ENCODE measurements at places on chromosomes 6 and 20.

GRCh38 chr6:35142588-35143569 is 1.7 kb upstream of the TCP11 start:
- no peak for DNase-seq

- DNase-seq: no peak
Observed at GRCh38 chr6:147585256-147585655, 76.8 kb downstream of the SAMD5 start.

DNA sequence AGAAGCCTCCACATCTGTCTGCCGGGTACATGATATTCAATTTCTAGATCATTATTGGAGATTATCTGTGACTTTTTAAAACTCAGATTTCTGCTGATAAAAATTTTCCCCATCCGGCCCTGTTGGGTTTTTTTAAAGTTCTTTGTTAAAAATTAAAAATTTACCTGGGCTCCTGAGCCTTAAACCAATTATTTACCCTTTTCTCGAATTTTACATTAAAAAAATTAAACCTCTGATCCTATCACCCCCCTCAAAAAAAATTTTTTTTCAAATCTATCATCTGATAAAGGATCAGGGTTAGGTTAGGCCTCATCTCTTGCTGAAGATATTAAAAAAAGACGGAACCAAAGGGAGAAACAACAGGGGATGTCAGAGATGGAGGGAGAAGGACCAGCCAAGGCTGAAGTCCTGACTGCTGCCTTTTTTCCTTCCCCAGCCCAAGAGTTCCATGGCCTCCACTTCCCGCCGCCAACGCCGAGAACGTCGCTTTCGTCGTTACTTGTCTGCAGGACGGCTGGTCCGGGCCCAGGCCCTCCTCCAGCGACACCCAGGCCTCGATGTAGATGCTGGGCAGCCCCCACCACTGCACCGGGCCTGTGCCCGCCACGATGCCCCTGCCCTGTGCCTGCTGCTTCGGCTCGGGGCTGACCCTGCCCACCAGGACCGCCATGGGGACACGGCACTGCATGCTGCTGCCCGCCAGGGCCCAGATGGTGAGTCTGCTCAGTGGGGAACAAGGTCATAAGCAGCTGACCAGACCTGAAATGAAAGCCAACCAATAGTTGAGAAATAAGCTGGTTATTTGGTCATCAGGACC is 527 bp downstream of the NFKBIL1 start:
- no peak for DNase-seq

GRCh38 chr6:6688283-6688682 is 99.8 kb downstream of the LY86 start:
- DNase-seq: no peak

DNA sequence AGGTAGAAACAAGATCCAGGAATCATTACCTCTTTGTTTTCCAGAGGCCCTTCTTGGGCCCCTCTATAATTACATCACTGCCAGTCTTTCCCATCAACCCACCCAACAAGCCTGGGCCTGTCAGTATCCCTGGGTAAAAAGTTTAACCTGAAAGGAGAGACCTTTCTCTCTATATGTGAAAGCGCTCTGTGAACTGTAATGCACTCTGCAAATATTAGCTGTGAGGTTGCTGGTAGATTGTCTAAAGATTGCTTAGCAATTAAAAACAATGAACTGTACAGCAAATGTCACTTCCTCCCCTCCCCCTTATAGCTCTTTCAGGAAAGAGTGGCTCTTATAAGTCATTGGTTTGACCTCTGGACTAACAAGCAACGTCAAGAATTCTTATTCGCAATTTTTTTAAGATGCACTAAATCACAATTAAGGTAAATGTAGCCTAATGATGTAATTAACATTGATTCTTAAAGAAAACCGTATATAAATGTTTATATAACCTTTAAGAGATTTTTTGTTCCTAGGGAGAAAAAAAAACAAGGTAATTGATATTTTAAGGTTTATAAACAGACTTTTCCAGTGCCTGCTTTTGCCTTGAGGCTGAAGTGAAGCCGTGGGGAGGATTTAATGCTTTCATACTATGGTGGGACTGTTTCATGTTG is 18.4 kb downstream of the ECT2L start:
- no peak for DNase-seq

- no peak for DNase-seq
Observed at GRCh38 chr6:46914279-46914810, 7.4 kb downstream of the ADGRF5 start.

DNA sequence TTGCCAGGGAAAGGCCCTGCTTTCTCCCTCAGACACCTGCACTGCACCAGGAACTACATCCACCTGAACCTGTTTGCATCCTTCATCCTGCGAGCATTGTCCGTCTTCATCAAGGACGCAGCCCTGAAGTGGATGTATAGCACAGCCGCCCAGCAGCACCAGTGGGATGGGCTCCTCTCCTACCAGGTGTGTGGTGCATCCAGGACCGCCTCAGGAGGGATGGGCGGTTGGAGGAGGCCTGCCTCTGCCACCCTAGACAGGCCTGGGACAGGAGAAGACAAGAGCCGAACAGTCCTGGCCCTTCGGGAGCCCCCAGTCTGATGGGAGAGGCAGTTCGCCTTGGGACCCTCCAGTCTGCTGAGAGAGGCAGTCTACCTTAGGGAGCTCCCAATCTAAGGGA is 24.2 kb downstream of the GLP1R start:
- DNase-seq: no peak

DNA sequence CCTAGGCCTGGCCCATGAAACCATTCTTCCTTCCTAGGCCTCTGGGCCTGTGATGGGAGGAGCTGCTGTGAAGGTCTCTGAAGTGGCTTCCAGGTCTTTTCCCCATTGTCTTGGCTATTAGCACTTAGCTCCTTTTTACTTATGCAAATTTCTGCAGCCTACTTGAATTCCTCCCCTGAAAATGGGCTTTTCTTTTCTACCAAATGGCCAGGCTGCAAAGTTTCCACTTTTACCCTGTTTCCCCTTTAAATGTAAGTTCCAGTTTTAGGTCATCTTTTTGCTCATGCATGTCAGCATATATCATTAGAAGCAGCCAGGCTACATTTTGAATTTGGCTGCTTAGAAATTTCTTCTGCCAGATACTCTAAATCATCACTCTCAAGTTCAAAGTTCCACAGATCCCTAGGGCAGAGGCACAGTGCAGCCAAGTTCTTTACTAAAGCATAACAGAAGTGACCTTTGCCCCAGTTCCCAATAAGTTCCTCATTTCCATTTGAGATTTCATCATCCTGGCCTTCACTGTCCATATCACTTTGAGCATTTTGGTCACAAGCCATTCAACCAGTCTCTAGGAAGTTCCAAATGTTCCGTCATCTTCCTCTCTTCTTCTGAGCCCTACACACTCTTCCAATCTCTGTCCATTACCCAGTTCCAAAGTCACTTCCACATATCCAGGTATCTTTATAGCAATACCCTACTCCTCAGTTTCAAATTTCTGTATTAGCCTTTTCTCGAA is 71.9 kb downstream of the TBC1D7 start:
- DNase-seq: no peak

GRCh38 chr6:44386929-44387345 is 569 bp upstream of the CDC5L start:
- no peak for DNase-seq

GRCh38 chr20:965956-966355 is 36.2 kb downstream of the RSPO4 start:
- DNase-seq: no peak

GRCh38 chr20:50887576-50887975 is 43.7 kb downstream of the ADNP start:
- DNase-seq: no peak

- no peak for DNase-seq
Observed at GRCh38 chr6:74259981-74260380, 564.0 kb downstream of the CD109 start.

DNA sequence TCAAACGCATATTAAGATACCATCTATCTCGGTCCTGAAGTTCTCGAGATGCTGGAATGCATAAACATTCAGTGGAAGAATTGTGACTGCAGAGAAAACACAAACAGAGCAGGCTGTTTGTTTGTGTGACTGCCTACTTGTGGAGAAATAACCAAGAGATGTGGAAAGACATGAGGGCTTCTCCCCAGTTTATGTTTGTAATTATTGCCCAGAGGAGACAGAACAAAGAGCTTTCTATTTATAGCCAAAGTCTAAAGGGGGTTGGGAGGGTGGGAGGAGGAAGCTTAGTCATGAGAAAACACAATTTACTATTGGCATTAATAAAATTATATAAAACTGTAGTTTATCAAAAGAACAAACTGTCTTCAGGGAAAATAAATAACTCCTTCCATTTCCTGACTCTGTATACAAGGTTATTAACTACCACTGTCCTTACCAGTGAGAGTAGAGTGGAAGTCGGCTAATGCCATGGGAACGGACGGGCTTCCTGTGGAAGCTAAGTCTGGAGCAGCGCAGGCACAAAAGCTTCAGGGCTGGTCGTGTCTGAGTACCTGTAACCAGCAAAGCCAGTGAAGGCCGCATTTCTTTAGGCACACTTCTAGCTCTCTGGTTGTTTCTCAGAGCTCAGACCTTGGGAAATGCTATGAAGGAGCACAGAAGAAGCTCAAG is 200.2 kb upstream of the SUPT3H start:
- DNase-seq: no peak

DNA sequence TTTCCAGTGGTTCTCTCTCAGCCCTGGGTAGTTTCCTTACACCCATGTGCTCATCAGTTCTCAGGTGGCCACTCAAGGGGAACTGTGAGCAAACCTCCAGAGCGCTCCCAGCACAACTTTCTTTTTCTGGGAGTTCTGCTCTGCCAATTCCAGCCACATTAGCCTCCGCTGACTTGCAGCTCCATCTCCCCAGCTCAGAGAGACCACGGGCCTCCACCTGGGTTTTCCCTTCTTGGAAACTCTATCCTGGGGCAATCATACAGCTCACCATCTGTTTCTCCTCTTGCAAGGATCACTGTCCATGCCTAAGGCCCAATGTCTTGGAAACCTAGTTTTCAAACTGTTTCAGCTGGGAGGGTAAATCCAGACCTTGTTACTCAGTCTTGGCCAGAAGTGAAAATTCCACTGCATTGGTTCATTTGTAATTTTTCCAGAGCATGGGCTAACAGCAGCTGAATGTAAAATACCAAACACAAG is 129.9 kb downstream of the EYA2 start:
- no peak for DNase-seq

DNA sequence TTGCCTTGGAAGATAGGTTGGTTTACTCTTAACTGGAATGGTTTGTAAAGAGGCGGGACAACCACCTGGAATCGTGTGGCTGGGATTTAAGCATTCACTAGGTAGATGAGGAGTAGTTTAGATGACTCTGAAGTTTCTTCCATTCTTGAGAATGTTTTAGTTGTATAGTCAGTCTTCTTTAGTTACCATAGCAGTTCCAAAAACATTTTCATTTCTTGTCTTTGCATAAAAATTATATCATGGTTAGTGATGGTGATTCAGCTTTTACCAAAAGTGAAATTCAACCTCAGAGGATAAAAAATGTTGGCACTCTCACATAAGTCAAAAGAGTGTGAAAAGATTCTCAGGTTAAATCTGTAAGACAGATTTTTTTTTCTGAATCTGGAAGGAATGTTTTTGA is 70.3 kb downstream of the SMAP1 start:
- no peak for DNase-seq

- DNase-seq: no peak
Observed at GRCh38 chr6:7624796-7625710, 35.1 kb downstream of the SNRNP48 start.

GRCh38 chr6:166758136-166758704 is 131.2 kb upstream of the RPS6KA2 start:
- no peak for DNase-seq

GRCh38 chr20:39117491-39117890 is 155.3 kb downstream of the DHX35 start:
- no peak for DNase-seq

DNA sequence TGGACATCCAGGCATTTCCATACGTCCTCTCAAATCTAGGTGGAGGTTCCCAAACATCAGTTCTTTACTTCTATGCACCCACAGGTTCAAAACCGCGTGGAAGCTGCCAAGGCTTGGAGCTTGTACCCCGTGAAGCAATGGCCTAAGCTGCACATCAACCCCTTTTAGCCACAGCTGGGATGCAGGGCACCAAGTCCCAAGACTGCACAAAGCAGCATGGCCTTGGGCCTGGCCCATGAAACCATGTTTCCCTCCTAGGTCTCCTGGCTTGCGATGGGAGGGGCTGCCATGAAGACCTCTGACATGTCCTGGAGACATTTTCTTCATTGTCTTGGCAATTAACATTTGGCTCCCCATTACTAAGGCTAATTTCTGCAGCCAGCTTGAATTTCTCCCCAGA is 88.9 kb upstream of the CBLN4 start:
- DNase-seq: no peak

GRCh38 chr20:47350181-47350550 is 6.3 kb downstream of the ZMYND8 start:
- no peak for DNase-seq

DNA sequence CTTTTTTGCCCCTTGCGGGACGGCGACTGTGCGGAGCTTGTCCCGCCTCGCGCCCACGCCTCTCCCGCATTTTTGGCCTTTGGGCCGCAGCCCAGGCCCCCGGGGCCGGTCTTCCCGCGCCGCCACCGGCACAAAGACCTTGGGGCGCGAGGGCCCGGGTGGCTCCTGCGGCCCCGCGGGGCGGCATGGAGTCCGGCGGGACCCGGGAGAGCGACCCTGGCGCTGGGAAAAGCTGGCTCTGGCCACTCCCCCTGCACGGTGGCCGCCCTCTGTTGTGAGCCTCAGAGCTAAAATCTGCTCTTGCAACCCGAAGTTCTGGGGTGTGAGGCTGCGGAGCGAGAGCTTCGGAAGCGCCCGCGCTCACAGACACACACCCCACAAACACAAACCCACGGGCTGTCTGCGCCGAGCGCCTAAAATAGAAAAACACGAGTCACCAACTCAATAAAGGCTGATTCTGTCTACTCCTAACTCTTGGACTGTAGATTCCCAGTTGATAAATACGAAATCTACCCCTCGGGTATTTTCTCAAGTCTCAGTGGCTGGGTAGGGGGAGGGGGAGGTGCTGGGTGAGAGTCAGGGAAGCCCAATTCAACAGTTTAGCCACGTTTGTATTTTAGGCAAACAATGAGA is 496 bp upstream of the BEND3 start:
- no peak for DNase-seq

GRCh38 chr6:12286373-12287110 is 3.6 kb upstream of the EDN1 start:
- no peak for DNase-seq

DNA sequence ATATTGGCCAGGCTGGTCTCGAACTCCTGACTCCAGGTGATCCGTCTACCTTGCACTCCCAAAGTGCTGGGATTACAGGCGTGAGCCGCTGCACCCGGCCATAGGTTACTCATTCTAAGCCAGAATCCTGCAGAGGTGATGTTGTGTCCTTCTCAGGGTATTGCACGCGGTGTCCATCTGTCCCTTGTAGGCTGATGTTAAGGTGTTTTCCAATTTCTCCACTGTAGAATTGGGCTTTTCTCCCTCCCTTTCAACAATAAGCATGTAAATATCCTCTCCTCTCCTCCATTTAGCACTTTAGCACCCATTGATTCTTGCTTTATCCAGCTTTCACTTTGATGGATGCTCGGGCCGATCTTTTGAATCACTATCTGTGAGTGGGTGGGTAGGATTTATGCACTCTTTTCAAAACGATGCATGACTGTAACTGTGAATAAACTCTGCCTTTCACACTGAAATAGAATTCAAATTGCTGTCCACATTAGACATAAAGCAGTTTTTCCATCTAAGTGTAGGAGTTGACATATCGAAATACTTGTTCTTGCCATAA is 52.6 kb downstream of the ZBTB2 start:
- DNase-seq: no peak

Data from amygdala (tissue), 56 donors.